Upper lobe of left lung (tissue), 6 donors: ENCODE measurements at places on chromosomes 4 and X.
A peak's percentile ranks its signal among the peaks of the same experiment; 100 is the strongest.

GRCh38 chr4:172188248-172188988 is 375.2 kb downstream of the GALNTL6 start:
- no peak for DNase-seq

- peak; percentile 53 for DNase-seq
Measured at GRCh38 chrX:37796805-37797204, 16.9 kb downstream of the CYBB start.

GRCh38 chr4:108034565-108034964 is 44.9 kb downstream of the HADH start:
- DNase-seq = no peak

- DNase-seq = no peak
Measured at GRCh38 chr4:24060932-24061331, 171.1 kb upstream of the PPARGC1A start.

DNA sequence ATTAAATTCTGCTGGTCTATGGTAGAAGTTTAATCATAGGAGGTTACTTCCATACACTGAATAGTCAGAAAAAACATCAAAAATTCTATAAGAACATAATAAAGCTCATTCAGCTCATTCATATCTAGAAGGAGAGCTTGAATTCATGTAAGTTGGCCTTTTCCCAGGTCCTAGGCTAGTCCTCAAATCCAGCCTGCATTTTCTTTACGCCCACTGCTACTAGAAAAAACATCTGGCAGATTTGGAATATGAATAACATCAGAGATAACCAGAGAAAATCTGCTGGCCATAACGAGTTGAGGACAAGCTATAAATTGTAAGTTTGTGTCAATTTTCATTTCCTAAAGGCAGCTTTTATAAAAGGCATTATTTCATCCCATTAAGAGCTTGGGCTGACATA is 95.5 kb downstream of the MXRA5 start:
- DNase-seq = no peak

GRCh38 chr4:176957353-176958118 is 164.8 kb upstream of the VEGFC start:
- no peak for DNase-seq

DNA sequence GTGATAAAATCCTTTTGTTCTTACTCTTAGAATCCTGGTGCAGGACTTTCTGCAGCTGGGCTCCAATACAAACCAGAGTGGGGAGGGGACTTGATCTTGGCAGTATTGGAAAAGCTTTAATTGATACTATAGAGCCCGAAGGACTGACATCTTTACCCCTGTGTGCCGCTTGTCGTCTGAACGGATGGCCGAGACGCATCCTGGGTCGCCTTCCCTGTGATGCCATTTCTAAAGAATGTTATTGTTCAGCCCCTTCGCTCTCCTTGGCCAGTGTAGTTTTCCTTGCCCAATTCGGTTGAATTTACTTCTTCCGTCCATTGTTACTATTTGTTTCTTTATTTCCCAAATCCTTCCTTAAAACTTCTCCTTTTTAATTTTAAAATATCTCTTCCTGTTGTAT is 80.9 kb downstream of the CLDN34 start:
- no peak for DNase-seq
